ENCODE measurements at places on chromosomes 7 and 10. TPM values are rescaled to one million over a fixed set of nuclear protein-coding genes. Genes with fewer than 3 reads are reported as not detected.

DNA sequence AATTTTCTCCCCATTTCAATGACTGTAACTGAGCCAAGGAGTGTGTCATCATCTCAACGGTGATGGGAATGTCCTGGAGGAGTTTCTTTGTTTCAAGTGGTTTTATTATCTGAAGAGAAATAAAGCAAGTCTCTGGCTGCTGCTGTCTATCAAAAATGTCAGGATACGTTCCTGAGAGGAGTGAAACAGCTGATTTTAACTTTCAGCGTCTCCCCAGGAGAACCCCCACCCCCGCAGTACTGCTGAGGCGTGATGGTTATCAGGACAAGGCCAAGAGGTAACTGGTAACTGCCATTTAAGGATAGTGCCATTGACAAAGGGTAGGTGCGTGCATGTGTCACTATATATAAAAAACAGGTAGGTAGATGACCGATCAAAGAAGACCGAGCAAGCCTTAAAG lies 70.3 kb upstream of the LRGUK start:
- H3K4me3 ChIP-seq: no peak overlapping the region
- no peaks in the 10 kb centered on the region for H3K4me1 ChIP-seq
- H3K27me3 ChIP-seq: no peaks in the 10 kb centered on the region
- H3K36me3 ChIP-seq: no peaks in the 10 kb centered on the region
- no peak for DNase-seq

DNA sequence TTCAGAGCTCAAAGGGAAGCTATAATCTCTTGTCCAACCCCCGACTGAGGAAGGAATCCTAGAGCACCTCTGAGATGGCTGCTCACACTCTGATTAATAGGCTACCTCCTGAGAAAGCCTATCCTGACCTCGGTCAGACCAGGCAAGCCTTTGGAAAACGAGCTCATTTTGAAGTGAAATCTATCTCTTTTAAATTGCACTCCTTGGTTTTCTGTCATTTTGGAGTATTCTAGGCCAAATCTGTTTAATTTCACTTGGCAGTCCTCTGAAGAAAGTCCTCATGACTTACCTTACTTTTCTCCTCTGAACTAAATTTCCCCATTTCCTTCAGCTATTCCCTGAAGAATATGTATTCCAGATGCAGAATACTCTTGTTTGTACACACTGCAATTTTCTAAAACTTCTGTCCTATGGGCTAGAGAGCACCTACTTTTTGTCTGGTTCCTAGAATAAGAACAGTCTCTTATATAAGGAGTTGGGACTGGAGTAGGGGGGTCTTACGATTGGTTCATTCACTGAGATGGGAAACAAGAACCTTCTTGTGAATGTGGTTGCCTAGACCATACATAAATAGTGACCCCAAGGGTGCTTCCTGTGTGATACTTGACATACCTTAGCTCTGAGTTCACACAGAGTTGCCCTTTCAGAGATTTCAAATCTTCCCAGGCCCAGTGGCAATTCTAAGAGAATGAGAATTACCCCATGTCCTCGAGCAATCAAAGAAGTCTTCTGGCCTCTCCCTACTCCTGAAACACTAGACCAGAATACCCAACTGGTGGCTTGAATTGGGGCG lies 31.9 kb upstream of the HPS1 start:
- no peak overlapping the region for H3K27ac ChIP-seq
- no peak for DNase-seq
- H3K4me1 ChIP-seq: no peaks in the 10 kb centered on the region
- H3K27me3 ChIP-seq: peaks cover 2% of the 10 kb centered on the region
- H3K36me3 ChIP-seq: no peaks in the 10 kb centered on the region
- H3K4me3 ChIP-seq: no peak overlapping the region

The RTKN2 gene
- 8.0 TPM for total RNA-seq

DNA sequence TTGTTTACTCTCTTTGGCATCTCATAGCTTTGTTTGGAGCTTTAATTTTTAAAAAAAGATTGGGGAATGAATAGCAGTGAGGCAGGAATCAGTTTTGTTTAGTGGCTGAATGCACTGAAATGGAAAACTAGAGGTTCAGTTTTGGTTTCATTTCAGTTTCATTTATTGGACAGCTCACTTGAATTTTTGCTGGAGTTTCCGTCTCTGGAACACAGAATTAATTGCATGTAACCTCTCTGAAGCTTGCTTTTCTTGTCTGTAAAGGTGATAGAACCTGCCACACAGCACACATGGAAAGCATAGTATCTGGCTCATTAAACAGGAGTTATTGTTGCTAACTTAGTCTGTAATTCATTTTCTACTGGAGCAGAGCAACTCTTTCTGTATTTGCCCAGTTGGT lies 7.1 kb downstream of the GRM8 start:
- no peak overlapping the region for H3K27ac ChIP-seq
- no peak for DNase-seq
- no peaks in the 10 kb centered on the region for H3K36me3 ChIP-seq
- H3K4me3 ChIP-seq: no peak overlapping the region

- no peak for DNase-seq
- H3K36me3 ChIP-seq: no peaks in the 10 kb centered on the region
- H3K27ac ChIP-seq: no peak overlapping the region
- H3K27me3 ChIP-seq: no peaks in the 10 kb centered on the region
- peaks cover 16% of the 10 kb centered on the region for H3K4me1 ChIP-seq
- no peak overlapping the region for H3K4me3 ChIP-seq
Measured at GRCh38 chr7:127755521-127755920, 103.5 kb downstream of the SND1 start.

The RBP4 gene
- 2.1 TPM for total RNA-seq

GRCh38 chr7:78081888-78082287 lies 283.3 kb downstream of the PHTF2 start:
- no peak for DNase-seq
- no peaks in the 10 kb centered on the region for H3K4me1 ChIP-seq
- no peaks in the 10 kb centered on the region for H3K36me3 ChIP-seq
- H3K27ac ChIP-seq: no peak overlapping the region
- H3K27me3 ChIP-seq: peaks cover 4% of the 10 kb centered on the region
- H3K4me3 ChIP-seq: no peak overlapping the region

DNA sequence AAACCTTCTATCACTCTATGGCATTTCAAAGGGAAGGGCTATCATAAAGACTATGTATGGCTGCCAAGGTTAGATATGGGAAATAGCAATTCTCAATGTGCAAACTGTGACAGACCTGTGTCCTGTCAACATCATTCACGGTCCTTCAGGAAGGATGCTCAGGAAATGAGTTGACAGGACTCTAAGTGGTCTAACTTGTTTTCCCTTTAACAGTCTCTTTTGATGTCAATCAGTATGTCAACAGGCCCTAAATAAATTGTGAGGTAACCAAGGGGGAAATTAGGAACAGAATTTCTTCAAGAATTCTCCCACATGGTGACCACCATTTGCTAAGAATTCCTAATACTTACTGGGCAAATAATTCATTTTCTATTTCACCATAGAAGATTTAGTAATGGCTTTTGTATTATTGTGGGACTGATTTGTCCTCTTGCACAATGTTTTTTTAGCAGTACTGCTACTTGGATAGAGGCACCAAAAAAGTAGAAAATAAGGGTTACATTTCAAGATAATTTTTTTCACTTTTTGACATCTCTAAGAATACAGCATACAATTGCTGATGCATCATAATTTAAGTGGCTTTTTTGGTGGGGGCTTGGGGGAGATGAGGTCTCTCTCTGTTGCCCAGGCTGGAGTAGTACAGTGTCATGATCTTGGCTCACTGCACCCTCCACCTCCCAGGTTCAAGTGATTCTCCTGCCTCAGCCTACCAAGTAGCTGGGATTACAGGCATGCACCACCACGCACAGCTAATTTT lies 275.8 kb downstream of the CACNA2D1 start:
- no peak for DNase-seq
- peaks cover 14% of the 10 kb centered on the region for H3K4me1 ChIP-seq
- no peak overlapping the region for H3K4me3 ChIP-seq
- H3K36me3 ChIP-seq: no peaks in the 10 kb centered on the region

- H3K27ac ChIP-seq: no peak overlapping the region
- no peak for DNase-seq
Measured at GRCh38 chr7:137209151-137209817, 134.2 kb downstream of the PTN start.

GRCh38 chr10:21272643-21273399 lies 252.7 kb downstream of the SKIDA1 start:
- H3K4me3 ChIP-seq: no peak overlapping the region
- DNase-seq: no peak
- H3K27ac ChIP-seq: no peak overlapping the region

The STOX1 gene
- total RNA-seq: 0.29 TPM

GRCh38 chr7:47380325-47381133 lies 201.4 kb downstream of the TNS3 start:
- no peak for DNase-seq
- H3K27ac ChIP-seq: peak overlapping the region; percentile 15
- H3K27me3 ChIP-seq: no peaks in the 10 kb centered on the region
- H3K4me3 ChIP-seq: peak overlapping the region; percentile 49
- H3K4me1 ChIP-seq: peaks cover 24% of the 10 kb centered on the region

DNA sequence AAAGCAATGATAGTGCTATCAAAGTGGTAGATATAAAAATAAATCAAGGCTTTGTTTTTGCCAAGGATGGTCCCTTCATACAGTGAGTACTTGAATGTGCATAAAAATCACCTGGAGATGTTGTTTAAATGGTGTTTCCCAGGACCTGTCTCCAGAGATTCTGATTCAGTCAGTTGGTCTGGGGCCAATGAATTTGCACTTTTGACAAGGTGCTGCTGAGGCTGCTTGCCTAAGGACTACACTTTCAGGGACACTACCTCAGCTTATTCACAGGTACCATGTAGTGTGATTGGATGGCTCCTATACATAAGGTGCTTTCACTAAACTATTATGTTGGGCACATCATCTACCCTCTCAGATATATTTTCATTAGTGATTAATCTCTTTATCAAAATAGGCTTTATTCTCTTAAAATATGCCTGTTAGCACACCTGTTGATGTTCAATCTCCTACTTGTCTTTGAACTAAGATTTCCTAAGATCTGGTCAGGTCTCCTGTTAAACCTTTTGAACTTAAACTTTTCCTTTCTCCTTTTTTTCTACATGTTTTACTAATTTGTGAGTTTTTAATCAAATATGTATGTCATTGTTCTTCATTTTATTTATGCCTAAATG lies 24.3 kb downstream of the CAPZA2 start:
- no peak overlapping the region for H3K4me3 ChIP-seq
- no peaks in the 10 kb centered on the region for H3K27me3 ChIP-seq
- no peaks in the 10 kb centered on the region for H3K4me1 ChIP-seq
- no peak for DNase-seq

DNA sequence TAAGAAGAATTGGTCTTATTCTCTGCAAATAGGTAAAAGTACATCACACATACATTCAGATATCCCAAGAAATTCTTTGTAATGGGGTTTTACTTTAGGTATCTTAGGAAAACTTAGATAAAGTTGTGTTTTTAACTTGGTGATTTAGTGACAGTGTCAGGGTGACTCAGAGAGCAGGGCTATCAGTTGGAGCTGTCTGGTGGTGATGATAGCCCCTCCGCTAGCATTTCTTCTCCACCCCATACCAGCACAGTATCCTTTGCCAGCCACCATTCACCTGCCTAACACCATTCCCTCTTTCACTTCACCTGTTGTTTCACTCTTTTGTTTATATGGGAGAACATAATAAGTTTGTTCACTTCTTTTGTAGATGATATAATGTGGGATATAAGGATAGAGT lies 30.4 kb downstream of the VPS50 start:
- no peaks in the 10 kb centered on the region for H3K27me3 ChIP-seq
- H3K36me3 ChIP-seq: no peaks in the 10 kb centered on the region
- no peak overlapping the region for H3K27ac ChIP-seq
- H3K4me1 ChIP-seq: no peaks in the 10 kb centered on the region
- DNase-seq: no peak
